ENCODE measurements at places on chromosomes 3 and 15.

DNA sequence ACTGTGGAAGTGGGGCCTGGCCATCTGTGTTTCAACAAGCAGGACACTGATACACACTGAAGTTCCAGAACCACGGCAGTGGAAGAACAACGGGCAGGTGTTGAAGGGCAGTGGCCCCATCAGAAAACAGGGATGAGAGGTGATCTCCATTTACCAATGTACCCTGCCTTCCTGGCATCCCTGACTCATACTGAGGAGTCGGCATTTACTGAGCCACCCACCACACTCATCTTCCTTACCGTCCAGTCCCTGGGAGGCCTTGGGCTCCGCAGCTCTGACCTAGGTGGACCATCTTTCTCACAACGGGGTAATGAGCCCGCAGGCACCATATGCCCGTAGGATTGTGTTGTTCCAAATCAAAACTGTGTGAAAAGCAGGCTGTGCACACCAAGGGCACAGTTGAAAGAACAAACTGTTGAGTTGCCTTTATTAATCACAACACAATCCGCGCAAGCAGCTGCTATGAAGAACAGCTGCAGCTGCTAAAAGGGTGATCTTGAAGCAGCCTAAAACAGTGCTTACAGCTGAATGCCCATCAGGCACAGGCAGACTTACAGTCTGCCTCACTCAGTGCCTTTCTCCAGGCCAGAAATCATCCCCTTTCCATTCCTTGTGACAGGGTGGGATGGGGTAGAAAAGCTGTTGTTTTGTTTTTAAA lies 12.9 kb downstream of the MB21D2 start:
- no peak for ATAC-seq

- no peak for ATAC-seq
These were observed 27.1 kb downstream of the C15orf39 start for GRCh38 chr15:75228787-75229186.

- ATAC-seq: no peak
These were observed 23.4 kb downstream of the AMOTL2 start for GRCh38 chr3:134350861-134351311.

- ATAC-seq: no peak
These were observed 155.7 kb downstream of the IGF1R start for GRCh38 chr15:98804057-98804380.
